Naive thymus-derived CD4-positive, alpha-beta T cell (primary cell): ENCODE measurements at places on chromosomes 4 and X.

DNA sequence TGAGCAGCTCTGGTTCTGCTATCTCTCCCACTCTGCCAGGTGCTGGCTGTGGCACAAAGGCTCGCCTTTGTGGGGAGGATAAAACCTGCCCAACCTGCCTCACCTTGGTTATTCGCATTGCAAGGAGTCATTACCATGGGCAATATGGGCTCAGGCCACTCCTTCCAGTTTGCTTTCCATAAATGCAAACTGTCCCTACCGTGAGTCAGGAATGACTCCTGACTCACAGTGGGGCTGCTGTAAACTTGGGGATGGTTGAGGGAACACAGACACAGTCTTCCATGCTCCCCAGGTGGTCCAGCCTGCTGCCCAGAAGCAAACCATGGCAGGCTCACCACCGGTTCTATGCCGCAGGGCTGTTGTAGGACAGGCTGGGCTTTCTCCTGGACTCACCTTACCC, 36.1 kb downstream of the COQ2 start:
- DNase-seq, result no peak

DNA sequence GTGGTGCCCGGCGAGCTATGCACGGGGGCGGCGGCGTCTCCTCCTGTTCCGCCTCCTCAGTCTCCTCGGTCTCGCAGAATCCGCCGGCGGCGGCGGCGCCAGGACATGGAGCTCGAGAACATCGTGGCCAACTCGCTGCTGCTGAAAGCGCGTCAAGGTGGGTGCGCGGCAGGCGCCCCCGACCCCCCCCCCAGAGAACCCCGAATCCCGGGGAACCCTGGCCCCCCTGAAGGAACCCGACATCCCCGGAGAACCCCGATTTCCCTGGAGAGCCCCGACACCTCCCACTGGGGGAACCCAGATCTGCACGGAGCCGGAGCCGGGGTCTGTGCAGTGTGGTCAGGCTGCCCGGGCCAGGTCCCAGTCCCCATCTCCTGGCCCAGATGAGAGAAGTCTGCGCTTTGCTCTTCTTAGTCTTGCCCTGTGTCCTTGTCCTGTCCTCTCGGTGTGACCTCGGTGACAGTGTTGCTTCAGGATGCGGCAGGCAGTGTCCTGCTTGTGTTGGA, 648 bp downstream of the GRK4 start:
- no peak for DNase-seq

DNA sequence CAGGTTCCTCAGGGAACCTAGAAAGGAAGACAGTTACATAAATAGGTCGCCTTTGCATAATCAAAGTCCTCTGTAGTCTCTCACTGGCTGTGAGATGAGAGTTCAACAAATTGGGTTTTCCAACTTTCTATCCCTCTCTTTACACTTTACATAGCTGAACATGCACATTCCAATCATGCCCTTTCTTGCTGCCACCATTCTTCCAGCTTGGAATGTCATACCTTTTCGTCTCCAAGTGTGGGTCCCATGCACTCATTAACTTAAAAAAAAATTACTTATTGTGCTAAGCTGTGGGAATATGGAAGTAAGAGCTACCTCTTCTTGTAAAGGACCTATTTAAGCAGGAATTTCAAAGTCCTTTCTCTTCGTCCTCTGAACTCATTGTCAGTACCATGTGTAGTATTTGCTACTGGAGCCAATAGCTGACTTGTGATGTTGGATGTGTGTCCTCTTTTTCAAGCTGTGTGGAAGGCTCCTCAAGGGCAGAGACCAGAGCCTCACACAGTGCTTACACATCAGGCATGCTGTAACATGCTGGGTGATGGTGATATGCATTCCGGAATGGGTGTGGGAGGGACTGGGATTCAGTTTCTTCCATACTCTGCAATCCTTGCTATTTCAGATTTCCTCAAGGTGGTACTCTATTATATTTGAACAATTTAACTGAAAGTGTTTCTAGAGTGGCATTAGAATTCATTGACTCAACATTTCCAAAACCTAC, 7.1 kb downstream of the ENOPH1 start:
- no peak for DNase-seq

DNA sequence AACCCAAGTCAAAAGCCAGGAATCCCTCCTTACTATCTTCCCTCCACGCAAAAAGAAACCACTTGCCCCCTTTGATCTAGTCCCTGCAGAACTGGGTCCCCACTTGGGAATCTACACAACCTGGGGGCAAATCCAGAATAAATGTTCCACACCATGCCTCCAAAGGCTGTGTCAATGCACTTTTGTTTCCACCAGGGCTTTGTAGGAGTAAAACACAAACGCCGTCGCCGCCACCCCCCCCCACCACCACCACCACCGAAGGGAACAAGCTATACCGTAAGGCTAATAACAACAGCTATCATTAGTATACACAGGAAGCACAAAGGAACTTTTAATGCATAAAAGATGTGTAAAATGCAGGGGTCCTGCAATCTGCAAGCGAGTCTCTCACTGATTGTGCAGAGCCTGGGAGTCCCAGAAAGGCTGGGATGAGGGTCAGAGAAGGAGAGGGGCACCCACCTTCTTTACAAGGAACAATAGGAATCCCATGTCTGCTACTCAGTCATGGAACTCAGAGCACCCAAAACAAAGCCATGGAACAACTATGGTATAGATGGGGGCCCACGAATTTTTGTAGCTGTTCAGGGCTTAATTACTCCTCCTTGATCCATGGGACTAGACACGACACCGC, 13.2 kb downstream of the BCOR start:
- no peak for DNase-seq

DNA sequence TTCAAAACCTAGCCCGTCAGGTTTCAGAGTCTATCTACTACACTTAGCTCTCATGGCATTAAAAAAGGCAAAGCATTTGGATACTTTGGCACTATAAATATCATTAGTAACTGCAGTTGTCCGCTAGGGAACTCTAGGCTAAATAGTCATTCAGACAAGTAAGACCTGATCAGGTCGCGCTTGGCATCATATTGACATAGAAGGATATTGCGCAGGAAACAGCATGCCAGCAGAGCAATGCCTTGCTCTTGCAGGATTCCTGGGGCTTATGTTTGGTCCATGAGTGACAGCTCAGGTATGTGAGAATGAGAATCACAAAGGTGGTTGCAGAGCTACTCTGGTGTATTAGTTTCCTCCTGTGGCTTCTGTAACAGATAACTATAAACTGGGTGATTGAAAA, 62.7 kb downstream of the KDM6A start:
- DNase-seq, result no peak

DNA sequence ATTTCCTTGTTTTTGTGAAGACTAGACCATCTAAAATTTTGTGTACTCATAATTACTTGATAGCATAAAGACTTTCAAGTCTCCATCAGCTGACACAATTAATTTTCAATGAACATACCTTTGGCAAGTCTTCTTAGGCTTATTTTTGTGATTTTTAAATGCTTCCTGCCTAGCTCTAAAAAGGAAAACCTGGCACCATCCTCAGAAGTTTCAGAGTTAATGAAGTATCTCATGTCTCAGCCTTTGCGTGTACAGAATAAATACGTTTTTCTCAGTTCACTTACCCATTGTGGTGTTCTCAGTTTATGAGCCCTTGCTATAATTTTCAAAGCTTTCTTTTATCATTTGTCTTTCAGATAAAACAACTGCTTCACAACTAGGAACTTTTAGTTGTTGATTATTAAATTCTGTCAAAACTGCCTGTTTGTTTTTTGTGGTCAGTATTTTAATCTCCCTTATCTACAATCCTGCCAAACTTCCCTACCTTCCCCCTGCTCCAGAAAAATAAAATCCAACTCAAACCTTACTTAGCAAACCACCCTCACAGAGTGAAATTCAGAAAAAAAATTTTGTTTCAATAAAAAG, 21.6 kb downstream of the ADD1 start:
- no peak for DNase-seq

DNA sequence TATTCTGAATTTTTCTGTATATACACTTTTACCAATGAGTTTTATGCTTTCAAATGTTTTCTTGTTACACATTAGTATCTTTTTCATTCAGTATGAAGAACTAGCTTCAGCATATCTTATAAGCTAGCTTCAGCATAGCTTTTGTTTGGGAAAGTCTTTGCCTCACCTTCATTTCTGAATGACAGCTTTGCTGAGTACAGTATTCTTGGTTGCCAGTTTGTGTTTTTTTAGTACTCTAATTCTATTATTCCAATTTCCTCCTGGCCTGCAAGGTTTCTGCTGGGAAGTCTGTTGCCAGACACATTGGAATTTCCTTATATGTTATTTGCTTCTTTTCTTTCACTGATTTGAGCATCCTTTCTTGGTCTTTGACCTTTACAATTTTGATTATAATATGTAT, 278.8 kb downstream of the SPATA18 start:
- no peak for DNase-seq

- DNase-seq, result no peak
Measured at GRCh38 chrX:46841346-46841745, 4.5 kb downstream of the RP2 start.

DNA sequence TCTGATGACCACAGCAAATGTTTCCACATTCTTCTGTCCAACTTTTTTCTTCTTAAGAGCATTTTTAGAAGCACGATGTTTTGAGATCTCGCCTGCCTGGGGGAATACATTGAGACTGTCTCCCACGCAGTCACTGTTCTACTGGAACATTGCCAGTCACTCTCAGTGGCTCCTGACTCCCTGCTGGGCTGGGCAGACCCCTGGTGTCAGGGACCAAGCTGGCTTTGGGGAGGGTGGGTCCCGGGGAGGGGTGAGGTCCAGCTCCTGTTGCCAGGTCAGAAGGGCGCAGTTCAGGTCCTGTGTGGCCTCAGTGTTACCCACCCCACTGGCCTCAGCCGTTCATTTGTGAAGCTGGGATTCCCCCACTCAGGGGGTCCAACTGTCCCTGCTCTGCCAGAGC, 18.9 kb upstream of the ABLIM2 start:
- no peak for DNase-seq
